ENCODE measurements at places on chromosomes 1 and 21.

DNA sequence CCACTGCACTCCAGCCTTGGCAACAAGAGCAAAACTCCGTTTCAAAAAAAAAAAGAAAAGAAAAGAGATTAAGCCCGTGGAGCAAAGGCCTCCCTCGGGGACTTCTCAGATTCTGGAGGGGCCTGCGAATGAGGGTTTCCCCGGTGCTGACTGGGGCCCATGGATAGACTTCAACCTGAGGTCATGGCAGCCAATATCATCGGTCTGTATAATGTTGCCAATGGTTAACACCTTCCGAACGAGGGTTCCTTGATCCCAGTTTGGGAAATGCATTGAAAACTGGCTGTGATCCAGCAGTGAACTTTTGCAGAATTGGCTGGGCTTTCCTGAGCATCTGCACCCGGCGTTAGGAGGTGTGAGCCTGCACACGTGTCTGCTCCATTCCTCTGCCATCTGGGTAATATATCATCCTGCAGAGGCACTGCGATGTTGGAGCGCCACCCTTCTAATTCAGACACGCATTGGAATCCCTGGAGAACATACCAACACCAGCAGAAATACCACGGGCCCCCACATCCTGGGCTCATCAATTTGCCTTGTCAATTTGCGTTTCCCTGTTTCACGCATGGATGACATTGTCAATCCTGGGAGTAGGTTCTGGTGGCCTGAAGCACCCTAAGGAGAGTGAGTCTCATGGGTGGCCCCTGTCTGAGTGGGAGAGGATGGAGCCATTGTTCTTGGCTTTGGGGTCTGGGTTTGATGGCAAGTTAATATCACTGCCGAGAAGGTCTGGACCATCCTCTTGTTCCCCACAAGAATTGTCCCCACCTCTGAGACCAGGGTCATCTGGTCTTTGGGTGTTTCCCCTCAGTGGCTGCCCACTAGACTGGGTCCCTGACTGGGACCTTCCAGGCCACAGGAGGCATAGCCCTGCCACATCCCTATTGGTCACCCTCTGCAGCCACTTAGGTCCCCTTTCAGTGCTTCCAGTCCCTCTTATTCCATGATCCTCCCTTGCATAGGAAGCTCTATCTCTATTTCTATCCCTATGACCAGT lies 441.0 kb downstream of the PTPRU start:
- DNase-seq, result no peak

- no peak for DNase-seq
Observed at GRCh38 chr1:164054331-164054730, 504.7 kb upstream of the PBX1 start.

DNA sequence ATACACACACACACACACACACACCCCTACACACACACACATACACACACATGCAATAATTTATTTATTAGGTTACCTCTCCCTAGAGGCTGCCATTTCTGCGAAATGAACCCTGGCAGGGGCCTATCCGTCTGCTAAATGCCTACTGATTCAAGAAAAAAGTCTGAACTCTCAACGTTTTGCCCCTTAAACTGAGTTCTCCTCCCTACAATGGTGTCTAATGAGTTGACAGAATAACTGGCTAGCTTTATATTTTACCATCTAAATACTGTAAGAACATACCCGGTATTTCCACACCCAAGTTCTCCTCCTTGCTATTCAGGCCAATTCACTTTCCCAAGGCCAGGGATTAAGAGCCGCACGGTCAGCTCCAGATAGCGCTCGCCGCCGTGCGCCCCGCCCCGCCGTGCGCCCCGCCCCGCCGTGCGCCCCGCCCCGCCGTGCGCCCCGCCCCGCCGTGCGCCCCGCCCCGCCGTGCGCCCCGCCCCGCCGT lies 339 bp upstream of the RNPC3 start:
- DNase-seq, result no peak

- DNase-seq, result no peak
Observed at GRCh38 chr1:90730243-90731022, 13.3 kb upstream of the BARHL2 start.

GRCh38 chr21:32975811-32976431 lies 49.8 kb upstream of the OLIG2 start:
- no peak for DNase-seq

GRCh38 chr21:35168735-35169134 lies 119.6 kb upstream of the RUNX1 start:
- DNase-seq, result no peak

DNA sequence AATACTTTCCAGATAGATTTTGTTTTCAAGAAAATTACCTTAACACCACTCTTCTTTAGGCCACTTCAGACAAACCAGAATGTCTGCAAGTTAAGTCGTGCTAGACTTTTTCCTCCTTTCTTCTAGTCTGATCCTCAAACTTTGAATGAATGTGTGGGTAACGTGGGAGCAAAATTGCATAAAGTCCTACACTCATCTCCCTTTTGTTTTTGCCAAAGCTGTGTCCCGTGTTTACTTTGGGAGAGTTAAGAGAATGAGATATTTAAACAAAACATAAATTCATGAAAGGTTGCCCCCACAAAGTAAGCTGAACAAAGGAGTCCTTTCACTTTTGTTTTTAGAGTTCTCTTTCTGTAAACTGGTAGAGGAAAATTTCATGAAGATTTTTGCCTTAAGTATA lies 16.9 kb upstream of the VAMP3 start:
- no peak for DNase-seq

DNA sequence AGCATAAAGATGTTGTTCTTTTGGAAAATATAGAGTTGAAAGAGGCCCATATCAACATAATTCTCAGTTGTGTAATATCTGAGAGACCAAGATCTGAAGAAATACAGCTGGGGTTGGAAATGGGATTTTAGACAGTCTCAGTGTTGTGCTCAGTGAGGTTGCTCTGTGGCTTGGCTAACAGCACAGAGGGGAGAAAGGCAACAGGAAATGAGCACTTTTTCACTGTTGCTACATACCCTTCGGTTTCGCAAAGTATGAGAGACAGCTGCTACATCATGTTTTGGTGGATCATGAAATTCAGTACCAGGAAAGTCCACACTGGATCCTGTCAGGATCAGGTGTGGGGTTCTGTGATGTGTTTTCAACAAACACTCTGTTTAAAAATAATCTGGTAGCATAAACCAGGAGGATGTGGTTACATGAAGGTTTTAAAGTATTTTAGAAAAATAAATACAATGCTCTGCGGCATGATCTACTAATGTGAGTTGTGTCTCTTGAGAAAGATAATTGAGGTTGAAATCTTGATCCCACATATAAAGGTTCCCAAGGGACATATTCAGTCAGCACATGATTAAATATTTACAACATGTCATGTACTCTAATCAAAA lies 7.0 kb upstream of the GPR88 start:
- DNase-seq, result peak; percentile 17

DNA sequence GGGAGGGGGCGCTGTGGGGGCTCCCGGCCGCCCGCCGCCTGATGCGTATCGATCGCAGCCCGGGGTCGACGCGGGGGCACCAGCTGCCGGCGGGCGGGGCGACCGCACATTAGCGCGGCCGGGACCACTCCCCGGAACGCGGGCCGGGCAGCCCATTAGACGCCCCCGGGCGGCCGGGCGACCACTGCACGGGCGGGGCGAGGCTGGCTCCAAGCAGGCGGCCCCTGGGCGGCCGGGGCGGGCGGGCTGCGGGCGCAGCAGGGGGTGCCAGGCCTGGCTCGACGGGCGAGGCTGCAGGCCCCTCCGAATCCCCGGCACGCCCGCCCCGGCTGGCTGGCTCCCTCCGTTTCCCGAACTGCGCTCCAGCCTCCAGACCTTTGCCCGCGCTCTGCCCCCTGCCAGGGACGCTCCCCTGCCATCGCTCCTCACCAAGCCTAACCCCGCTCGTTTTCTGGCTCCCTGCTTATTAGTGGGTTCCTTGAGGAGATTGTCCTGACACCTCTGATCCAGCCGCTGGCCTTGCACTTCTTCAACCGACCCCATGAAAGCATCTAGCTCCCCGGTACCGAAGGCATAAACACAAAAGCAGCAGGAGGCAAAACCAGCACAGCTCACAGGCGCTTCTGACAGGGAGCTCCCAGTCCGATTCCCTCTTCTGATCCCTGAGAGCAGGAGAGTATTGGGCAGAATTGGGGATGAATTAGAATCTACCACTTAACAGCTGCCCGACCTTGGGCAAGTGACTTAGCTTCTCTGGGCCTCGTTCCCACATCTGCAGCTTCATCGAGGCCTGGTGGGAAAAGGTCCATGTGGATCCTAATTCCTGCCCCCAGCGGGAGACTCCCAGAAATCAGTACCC lies 92.6 kb upstream of the CASZ1 start:
- no peak for DNase-seq

- DNase-seq, result no peak
Observed at GRCh38 chr1:231312432-231312788, 25.2 kb downstream of the EXOC8 start.

DNA sequence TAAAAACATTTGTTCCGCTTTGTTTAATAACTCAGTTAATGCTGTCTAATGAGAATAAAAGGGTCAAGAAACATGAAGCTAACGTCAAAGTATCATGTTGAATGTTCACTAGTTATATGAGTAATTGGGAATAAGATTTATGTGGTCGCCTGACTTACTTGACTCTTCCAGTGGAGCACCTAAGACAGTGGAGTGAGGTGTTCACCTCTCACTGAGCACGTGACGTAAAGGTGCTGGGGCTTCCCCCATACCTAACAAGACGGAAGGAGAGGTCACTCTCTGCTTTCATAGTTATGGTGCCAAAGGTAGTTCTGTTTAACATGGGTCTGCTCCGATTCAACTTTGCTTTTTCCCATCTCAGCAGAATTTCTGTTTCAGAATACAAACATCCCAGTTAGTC lies 686 bp downstream of the KMO start:
- DNase-seq, result no peak

DNA sequence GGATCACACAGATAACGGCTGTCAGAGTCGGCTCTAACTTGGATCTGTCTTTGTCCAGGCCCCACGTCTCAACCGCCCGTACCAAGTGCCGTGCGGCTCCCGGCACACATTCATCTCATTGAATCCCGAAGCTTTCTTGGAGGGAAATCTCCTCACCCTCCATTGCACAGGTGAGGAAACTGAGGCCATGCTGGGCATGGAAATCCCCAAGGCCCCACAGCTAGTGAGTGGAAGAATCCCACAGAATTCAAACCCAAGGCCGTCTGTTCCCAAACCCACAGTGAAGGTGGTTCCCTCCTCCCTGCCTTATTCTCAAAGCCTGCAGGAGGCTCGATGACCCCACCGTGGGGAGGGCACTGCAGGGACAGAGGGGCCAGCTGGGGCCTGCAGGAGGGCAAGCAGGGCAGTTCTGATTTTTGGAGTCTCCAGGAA lies 437.9 kb downstream of the MATN1 start:
- DNase-seq, result no peak

DNA sequence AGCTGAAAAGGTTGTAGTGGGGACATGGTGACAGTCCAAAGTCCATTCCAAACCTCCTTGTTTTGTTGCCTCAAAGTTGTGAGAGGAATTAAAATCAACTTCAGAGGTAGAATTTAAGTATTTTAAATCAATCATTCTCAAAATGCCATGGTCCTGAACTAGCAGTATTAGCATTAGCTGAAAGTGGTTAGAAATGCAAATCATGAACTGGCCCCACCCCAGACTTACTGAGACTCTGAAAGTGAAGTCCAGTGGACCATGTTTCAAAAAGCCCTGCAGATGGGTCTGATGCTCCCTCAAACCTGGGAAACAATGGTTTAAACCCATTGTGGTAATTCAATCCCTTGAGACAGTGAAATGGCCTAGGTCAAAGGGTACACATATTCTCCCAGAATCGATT lies 36.2 kb upstream of the KRTAP11-1 start:
- no peak for DNase-seq

DNA sequence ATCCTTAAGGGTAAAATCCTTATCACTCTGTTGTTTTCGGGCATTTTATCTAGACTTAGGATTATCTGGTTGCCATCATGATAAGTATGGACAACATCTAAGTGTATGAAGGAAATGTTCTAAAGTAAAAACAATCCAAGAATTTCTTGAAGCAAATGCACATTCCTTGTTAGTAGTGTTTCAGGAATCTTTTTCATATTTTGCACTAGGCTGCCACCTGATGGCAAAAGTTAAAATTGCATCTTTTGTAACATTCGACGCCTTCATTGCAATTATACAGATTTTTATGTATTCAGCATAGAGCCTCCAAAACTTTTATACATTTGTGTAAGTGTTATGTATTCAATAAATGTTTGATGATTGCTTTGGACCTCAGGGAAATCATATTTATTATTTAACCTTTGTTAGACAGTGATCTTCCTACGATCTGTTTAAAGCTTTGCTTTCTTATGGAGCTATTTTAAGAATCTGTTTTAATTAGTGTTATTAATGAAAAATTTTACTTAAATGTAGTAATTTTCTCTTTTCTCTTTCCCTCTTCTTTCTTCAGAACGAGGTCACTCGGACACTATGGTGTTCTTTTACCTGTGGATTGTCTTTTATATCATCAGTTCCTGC lies 49.4 kb upstream of the KIAA1614 start:
- DNase-seq, result peak; percentile 23

DNA sequence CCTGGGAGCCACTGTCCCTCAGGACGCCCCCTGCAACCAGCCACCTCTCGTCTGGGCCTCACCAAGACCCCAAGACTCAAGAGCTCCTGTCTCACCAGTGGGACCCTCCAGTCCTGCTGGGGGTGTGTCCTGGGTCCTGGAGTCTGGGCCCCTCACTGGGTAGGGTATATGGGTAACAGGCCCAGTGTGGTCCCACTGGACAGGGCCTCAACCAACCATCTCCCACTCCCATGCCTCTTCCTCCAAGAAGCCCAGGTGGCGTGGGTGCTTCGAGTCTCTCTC lies 725 bp upstream of the VWA1 start:
- DNase-seq, result no peak

DNA sequence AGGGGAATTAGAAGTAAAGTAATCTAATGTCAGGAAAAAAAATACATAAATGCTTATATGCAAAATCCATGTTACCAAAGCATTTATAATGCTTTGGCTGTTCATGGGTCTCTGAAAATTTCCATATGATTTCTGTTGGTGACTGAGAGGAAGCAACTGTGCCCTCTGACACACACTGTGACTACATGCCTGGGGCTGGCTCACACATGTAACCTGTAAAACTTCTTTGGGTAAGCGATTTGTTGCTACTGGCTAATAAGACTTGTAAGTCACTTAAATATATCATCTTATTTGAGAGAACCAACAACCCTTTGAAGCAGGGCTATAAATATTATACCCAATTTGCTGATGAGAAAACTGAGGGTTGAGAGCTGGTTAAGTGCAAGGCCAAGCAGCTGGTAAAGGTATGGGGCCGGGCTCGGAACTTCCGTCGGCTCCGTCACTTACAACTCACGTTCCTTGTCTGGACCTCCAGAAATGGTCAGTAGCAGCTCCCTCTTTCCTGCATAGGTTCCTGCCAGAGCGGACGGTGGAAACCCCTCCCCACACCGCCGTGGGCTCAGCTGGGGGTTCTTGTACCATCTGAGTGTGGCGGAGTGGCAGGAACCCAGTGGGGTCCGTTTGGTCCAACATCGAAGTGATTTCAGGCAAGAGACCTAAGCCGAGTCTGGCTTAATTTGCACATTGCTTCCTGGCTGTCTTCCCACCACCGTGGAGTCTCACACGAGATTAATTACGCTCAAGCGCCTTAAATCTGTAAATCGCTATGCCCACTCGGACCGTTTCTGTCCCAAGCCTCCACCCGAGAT lies 714 bp downstream of the DFFA start:
- DNase-seq, result no peak

- DNase-seq, result no peak
Observed at GRCh38 chr1:202164271-202165037, 4.1 kb upstream of the PTPN7 start.

GRCh38 chr1:96520579-96520947 lies 201.0 kb upstream of the PTBP2 start:
- DNase-seq, result peak; percentile 13
